NCI-H2227 treated with DMSO at 0.1 percent for 48 hours (cell line): ENCODE measurements at places on chromosomes 1 and 21.
A peak's percentile ranks its signal among the peaks of the same experiment; 100 is the strongest.

GRCh38 chr1:154849645-154850131, 20.4 kb downstream of the KCNN3 start:
- DNase-seq, result peak; percentile 11

GRCh38 chr21:42623694-42624093, 29.7 kb upstream of the PDE9A start:
- DNase-seq, result no peak

DNA sequence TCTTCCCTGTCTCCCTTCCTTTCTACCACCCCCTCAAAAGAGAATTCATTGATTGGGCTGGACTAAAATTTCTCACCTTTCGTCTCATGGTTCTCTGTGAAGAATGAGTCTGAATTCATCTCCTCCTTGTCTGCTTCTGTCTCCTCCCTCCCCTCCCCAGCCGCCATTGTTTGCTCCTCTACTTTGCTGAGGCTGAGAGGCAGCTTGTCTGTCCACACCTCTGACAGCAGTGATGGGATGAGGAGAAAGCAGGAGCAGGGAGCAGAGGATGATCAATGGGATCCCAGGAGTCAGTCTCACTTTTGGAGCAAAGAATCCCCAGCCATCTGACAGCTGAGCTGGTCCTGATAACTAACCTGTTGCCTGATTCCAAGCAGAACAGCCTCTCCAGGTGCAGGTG, 2.5 kb downstream of the ILDR2 start:
- peak; percentile 8 for DNase-seq

GRCh38 chr1:115702959-115703358, 61.2 kb downstream of the VANGL1 start:
- peak; percentile 78 for DNase-seq

DNA sequence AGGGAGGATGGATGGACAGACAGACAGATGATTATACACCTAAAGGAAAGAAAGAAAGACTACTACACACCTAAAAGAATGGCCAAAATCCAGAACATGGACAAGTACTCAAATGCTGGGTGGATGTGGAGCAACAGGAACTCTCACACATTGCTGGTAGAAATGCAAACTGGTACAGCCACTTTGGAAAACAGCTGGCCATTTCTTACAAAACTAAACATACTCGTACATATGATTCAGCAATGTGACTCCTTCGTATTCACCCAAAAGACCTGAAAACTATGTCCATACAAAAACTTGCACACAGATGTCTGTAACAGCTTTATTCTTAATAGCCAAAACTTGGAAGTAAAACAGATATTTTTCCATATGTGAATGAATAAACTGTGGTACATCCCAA, 51.3 kb downstream of the PRPF38A start:
- DNase-seq, result no peak

- no peak for DNase-seq
These were observed 58.2 kb upstream of the ADAR start for GRCh38 chr1:154666051-154666790.

- peak; percentile 42 for DNase-seq
These were observed 624 bp downstream of the ARHGAP29 start for GRCh38 chr1:94236630-94237290.

- DNase-seq, result no peak
These were observed 12.5 kb upstream of the PKP1 start for GRCh38 chr1:201270616-201271390.

GRCh38 chr1:233079574-233079973, 129.2 kb downstream of the NTPCR start:
- no peak for DNase-seq

GRCh38 chr1:39754906-39755504, 16.1 kb downstream of the OXCT2 start:
- DNase-seq, result peak; percentile 25

- no peak for DNase-seq
These were observed 8.0 kb downstream of the HUNK start for GRCh38 chr21:31880816-31881215.

GRCh38 chr1:23177031-23177430, 8.4 kb upstream of the LUZP1 start:
- DNase-seq, result no peak
